Activated T-cell treated with anti-CD3 and anti-CD28 coated beads, Interleukin-2, amount 50 U/mL, for 24 hours (primary cell): ENCODE measurements at places on chromosomes 7 and 10.

- DNase-seq, result no peak
Observed at GRCh38 chr7:143452495-143452894, 9.2 kb downstream of the TAS2R60 start.

DNA sequence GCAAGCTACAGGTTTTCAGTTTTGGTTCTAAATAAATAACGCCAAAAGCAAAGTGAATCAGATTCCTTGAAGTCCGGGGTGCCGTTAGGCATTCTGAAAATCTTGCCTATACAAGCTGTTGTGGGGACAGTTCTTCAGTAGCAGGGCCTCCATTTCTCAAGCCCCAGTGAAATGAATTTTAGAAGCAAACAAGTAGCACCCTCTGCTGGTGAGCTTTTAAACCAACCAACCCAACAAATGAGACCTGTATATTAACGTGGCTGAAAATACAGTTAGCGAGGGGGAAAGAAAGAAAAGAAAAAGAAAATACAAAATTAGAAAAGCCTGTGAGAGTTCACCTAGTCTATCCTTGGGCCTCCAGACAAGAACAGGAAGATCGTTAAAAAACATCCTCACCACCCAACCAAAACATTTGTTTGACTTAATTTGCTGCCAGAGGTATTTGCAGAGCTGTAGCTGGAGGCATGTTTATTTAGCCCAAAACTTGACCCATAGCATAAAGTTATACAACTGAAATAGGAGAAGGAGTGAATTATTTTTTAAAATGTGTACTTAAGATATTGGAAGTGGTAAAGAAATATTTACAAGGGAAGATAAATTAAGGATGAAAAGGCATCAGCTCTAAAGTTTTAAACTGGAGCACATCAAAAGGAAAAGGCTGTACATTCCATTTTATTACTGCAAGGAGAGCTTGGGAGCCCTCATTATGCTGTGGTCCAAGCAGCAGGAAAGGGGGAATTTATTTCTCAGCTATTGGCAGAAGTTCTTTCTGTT is 98.9 kb downstream of the DYNC1I1 start:
- no peak for DNase-seq

DNA sequence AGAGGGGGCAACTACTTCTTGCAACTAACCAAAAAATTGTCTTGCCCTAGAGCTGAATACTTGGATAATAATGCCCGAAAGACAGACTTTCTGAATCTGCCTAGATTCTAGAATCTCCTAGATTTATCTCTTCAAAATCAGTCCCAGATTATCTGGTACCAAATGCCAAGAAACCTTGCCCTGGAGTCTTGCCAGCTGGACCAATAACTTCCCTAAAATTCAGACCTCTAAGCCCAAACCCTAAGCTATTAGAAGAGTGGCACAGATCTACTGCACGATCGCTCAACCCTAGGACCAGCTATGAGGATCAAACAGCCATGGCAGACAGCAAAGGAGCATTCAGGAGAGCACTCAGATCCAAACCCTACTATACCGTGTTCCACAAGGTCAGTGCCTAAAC is 45.0 kb downstream of the ARMH3 start:
- no peak for DNase-seq

DNA sequence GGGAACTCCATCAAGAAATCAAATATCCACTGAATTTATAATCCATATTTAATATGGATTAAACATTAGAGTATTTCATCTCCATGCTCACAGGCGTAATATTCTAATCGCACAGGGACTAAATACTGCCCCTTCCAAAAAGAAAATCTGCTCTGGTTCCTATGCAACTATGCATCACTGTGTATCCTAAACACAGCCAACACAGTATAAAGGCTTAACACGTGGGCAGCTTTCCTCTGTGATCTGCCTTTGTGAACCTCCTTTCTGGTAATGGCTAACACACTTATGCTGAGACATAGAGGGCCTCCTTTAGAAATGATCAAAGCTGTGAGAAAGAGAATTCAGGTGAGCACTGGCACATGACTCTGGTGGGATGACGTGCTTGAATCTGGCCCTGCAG is 110.2 kb downstream of the RAB11FIP2 start:
- DNase-seq, result no peak

GRCh38 chr10:28948046-28948445 is 270.7 kb downstream of the BAMBI start:
- no peak for DNase-seq

- no peak for DNase-seq
Observed at GRCh38 chr7:36690514-36691187, 33.6 kb downstream of the AOAH start.

DNA sequence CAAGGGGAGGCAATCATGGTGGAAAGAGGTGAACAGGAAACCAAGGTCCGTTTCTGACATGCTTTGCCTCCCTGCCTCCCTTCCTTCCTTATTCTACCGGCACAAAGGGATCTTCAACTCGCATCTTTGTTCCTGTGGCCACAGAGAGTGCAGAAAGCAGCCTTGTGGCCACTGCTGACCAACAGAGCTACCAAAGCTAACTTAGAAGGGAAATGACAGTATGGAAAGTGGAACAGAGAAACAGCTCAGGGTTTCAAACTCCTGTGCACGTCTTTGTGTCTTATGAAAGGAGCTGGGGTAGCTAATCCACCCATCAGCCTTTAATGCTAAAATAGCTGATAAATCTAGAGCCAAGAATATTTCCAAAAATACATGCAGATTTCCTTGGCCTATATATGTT is 588.0 kb downstream of the SORCS1 start:
- no peak for DNase-seq

DNA sequence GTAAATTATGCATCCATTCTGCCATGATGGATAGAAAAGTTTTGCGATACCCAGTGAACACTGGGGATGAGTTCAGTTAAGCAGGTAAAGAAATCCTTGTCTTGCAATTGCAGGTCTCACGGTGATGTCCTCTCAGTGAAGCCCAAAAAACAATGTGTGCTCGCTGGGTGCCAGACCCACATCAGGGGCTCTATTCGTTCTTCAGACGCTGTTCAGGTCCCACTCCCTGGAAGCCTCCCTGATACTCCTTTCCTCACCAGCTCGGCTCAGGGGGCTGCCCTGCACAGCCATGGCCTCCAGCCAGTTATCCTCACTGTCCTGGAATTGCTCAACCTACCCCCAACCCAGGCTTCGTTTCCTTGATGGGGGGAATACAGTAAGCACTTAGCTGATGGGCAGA is 323.5 kb downstream of the ADARB2 start:
- DNase-seq, result no peak

GRCh38 chr7:91945476-91945875 is 4.8 kb downstream of the AKAP9 start:
- DNase-seq, result no peak

DNA sequence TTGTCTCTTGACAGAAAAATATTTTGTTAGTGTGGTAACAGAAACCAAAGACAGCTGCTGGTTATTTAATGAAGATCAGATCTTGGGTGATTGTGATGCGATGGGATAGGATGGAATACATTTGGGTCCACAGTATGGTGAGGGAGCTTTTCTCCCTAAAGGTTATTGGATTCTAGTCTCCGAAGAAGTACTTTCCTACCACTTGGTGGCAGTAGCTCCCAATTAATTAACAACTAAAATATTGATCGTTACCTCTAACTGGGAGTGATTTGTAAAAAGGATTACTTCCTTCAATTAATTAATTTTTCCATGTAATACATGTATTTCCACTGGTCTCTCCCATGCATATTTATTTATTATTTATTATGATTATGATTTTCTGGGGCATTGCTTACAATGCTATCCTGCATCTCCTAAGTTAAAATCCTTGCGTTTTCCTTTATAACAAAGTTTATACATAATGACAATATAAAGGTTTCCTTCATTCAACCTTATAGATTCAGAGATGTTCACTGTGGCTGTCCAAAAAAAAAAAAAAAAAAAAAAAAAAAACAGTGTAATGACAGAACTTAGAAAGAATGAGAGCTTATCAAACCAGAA is 25.6 kb downstream of the TMEM196 start:
- DNase-seq, result no peak

DNA sequence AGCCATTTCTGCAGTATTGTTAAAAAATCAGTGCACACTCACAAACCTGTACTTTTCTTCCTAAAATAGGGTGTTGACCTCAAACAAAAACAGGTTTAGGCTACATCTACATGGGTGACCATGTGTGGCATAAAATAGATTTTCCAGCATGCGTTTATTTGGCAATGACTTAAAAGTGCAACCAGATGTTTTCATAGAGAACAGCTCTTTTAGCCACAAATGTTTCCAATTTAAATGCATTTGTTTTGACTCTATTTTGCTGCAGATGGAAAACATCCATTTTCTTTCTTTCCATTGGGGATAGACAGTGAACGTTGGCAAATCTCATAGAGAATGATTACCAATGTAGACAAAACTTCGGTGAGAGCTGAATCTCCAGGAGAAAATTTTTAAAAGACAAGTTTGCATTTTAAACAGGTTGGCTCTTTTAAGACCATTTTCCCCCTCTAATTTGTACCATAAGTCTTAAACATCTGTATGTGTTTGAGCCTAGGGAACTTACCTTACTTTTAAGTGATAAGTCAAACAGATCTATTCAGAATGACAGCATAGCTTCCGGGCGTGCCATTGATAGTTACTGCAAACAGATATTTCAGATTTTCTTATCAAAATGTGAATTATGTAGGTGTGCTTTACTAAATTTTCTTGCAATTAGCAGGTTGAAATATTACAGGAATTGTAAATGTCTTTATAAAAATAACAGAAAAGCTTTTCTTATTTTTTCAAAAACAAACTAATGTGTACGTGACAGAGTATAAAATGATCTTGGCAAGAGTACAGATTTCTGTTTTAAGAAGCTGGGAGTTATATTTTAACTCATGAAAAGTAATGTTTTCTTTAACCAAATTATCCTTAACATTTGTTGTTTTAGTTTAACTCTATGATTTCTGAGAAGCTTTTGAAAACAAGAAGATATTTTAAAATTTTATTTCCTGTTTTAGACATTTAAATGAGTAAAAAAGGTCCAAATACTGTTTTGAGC is 144.9 kb downstream of the HGF start:
- no peak for DNase-seq

- DNase-seq, result no peak
Observed at GRCh38 chr7:108431099-108431498, 25.1 kb downstream of the NRCAM start.

GRCh38 chr7:17056491-17057142 is 174.8 kb upstream of the AGR3 start:
- DNase-seq, result no peak

DNA sequence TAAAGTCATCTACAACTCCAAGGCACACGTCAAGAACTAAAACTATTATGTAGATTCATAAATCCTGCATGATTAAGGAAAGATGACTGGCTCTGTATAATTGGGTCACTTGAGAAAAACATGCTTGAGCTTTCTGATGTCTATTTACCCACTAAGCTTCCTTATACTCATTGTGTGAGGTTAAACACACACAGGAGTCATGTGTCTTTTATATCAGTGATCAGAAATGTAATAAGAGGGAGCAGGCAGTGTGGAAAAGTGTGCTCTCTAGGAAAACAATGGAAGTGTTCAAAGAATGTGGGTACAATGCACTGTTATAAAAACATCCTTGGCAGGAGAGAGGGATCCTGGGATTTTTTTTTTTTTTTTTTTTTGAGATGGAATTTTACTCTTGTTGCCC is 108.6 kb upstream of the ARID5B start:
- DNase-seq, result no peak

- no peak for DNase-seq
Observed at GRCh38 chr10:60869652-60870415, 74.2 kb downstream of the RHOBTB1 start.

DNA sequence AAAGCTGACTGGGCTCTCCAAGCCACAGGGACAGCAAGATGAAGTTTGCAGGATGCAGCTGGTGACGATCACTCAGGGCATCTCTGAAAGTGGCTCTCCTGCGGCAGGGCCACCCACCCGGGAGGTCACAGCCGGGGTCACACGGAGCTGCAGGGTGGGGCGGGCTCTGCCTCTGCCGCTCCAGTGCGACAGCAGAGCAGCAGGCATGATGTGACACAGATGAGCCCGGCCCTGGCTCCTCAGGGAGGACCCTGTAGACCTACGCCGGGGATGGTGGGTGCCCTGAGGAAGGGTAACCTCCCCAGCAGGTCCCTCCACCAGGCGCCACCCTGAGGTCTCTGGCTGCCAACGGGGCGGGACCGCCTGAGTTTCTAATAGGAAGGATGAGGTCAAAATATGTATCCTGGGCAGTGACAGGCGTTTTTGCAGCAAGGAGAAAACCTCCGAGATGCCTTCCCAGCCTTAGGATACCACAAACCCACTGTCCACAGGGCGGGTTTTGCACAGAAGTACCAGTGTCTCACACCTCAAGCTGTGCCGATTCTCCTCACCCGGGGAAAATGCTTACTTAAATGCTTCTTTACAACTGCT is 114.8 kb upstream of the DIP2C start:
- no peak for DNase-seq

DNA sequence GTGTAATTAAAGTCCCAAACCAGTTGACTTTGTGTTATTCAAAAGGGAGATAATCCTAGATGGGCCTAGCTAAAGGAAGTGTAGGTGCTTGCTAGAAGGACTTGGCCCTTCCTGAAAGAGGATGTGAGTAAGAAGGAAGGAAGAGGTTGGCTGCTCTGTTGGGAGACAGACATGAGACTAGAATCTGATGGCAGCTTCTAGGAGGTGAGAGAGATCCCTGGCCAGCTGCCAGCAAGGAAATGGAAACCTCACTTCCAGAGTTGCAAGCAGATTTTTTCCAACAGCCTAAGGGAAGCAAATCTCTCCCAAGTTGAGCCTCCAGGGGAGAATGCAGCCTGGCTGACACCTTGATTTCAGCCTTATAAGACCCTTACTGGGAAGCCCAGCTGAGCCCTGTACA is 368.4 kb upstream of the ZMIZ1 start:
- DNase-seq, result no peak

DNA sequence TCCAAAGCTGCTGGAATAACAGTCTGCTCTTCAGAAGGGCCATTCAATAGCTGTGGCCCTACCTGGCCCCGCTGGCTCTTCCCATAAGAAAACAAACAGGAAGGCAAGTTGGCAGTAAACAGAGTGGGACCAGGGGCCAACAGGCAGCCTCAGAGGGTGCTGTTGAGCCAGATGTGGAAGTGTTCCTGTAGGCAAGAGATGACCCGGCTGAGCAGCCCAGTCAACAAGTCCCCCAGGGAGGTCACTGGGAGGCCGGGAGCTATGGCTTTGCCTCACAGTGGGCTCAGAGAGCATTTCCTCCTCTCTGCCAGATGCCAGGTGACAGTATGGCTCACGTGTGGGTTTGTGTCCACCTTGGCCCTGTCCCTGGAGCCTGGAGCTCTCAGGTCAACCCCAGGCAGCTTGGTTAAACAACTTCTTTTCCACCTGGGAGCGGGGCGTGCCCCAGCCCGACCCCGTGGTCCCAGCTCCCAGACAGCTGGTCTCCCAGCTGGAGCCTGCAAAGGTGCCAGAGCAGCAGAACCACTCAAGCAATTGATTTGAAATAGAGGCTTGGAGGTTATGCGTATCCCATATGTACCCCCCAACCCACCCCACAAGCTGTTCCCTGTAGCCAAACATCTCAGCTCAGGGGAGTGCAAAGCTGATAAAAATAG is 33.8 kb upstream of the LOXL4 start:
- no peak for DNase-seq

DNA sequence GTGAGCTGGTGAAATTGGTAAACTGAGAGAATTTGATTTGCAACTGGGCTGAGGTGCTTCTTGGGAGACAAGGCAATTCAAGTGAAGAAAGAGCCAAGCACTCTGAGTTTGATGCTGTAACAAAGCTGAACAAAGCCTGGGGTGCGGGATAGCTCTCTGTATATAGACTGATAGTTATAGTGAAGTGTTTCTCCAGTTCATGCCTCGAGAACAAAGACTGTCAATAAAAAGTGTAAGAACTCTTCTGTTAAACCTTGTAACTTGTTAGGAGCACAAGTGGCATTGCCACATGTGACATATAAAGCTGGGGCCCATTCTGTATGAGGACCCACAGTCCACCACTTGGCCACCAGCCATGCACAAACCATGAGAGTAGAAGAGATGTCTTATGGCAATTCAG is 11.3 kb upstream of the PNPLA8 start:
- no peak for DNase-seq
